ENCODE measurements at places on chromosomes 12 and 14.

- DNase-seq: no peak
Observed at GRCh38 chr14:58697930-58698642, 60.3 kb downstream of the DACT1 start.

DNA sequence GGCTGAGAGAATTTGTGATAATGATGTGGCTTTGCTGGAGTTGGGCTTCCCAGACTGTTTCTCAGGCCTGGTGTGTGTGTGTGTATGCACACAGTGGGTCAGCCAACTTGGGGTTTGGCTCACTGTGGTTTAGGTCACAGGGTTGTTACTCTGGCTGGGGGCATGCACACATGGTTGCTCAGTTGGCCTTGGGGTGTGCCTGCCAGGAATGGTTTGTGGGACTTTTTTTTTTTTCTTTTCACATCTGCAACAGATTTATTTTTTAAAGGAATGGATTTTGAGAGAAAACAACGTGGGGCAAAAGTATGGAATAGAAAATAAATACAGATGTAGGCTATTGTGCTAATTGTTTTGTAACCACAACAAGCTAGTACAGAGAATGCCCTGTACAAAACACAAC lies 25.0 kb upstream of the GTF2A1 start:
- peak; percentile 14 for DNase-seq

DNA sequence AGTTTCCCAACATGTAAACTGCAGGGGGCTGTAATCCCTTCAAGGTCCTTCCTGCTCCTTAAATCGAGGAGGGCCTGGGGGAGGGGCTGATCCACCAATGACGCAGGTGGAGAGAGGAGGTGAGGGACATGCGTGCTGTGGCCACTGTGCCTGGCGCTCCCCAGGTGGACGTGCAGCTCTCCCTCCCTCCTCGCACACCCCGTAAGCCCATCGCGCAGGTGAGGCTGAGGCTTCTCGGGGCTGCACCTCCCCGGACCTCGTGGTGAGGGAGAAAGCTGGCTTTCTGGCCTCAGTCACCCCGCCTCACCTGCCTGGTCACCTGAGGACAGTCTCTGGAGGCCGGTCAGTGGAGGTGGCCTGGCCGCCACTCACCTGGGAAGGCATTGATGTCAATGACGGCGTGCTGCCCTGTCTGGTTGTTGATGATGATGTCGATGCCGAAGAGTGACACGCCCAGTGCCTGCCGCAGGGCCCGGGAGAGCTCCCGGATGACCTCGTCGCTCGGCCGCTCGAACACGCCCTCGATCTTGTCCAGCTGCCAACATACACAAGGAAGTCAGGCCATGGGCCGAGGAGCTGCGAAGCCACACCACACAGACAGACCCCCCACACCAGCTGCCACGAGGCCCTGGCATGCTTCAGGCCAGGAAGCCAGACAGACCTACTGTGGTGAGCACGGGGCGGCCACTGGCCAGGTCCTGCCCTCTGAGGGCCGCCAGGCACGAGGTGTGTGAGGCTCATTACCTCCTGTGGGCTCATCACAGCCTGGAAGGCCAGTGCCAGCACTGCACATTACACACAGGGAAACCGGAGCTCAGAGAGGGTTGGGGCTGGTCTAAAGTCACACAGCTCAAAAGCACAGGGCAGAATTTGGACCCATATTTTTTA lies 23.3 kb downstream of the CHGA start:
- no peak for DNase-seq

DNA sequence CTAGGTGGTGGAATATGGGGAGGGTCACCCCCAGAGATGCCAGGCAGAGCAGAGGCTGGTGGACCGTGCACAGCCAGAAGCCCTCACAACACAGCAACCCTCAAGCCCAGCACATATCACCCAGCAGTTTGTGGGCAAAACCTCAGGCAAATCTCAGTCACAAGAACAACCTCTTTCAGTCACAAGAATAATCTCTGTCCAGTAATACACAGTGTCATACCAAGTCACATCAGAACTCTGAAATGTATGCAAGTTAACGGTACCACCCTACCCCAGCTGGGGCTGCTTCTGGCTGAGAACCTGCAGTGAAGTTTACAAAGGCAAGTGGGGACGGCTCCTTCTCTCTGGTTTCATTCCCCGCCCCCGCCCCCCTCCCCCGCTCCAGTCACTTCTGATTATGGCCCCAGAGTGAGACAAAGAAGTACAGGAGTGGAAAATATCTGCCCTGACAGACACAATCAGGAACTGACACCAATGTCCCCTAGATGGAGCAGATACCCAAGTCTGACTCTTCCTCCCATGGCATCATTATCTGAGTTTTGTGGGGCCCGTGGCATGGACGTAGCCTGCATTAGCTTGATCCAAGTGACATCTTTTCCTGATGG lies 480.9 kb upstream of the TMEM132C start:
- DNase-seq: no peak

- no peak for DNase-seq
Observed at GRCh38 chr12:26800858-26801257, 32.1 kb downstream of the ITPR2 start.

- no peak for DNase-seq
Observed at GRCh38 chr14:102601378-102601925, 9.0 kb downstream of the RCOR1 start.

DNA sequence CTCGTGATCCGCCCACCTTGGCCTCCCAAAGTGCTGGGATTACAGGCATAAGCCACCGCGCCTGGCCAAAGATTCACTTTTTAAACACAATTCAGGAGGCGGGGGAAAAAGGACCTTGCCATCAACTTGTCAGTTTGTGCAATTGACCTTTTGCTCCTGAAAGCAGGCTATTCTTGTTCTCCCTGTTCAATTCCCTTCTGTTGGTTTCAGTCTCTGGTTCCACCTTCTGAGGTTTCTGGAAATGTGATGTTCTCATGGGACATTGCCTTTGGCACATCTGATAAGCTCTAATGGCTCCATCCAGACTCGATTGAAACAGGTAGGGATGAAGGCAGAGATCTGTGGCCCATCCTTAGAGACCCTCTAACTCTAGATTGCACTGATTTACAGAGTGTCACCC lies 17.9 kb upstream of the CCDC85C start:
- no peak for DNase-seq

- no peak for DNase-seq
Observed at GRCh38 chr14:66662374-66662773, 154.4 kb downstream of the GPHN start.

DNA sequence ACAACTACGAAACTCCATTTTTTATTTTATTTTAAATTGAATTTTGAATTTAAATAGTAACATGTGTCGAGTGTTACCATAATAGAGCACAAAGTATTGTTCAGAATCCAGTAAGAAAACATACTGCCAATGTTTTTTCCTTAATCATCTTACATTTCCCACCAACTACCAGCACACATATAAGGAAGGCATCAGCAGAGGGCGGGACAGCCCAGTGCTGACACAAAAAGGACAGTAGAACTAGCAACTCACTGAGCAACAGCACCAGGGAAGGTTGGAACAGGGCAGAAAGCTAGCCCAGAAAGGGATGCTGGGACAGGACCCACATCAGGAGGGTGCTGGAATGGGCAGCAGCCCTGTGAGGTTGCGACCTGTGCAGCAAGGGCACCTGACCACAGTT lies 43.9 kb downstream of the DICER1 start:
- no peak for DNase-seq

DNA sequence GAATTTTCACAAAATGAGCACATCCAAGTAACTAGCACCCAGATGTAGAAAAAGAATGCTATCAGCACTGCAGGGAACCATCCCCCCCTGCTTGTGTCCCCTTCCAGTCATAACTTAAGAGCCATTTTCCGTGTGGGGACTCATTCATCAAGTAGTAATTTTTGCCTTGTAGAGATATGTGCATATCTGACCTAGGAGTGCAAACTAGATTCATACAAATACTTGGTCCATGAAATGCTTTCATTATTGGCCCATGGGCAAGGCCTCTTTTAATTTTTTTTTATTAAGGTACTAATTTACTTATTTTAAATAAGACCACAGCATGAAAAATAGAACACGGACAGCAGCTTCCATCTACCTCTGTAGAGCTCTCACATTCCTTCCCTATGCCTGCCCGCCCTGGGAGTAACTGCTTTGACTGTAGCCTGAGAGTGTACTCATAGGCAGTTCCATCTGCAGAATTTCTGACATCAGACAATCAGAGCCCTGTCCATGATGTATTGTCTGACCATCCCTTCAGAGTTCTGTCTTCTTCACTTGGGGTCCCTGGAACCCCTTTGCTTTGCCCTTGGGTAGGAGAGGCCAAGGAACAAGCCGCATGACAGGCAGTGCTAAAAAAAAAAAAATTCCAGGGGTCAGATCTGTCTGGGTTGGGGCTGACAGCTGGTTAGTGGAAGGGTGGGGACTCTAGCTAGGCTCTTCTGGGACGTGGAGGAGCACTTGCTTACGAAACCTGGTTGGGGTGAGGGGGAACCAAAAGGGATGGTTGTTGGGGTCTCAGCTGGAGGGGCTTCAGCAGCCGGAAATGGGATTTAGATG lies 131.7 kb downstream of the C12orf75 start:
- DNase-seq: no peak

DNA sequence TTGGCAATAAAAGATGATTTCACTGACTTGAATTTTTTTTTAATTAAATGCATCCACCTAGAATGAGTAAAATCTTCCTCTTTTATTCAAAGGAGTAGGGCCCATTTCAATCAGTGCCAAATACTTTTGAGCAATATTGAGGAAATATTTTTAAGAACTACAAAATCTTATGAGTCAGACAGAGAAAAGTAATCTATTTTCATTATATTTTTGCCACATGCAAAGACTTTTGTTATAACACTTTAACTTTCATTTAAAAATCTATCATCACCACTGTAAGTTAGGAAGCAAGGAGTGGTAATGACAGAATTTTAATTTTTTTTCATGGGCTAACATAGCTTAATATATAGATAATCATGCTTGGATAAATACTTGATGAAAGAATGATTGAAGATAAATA lies 345.2 kb upstream of the KITLG start:
- DNase-seq: no peak

DNA sequence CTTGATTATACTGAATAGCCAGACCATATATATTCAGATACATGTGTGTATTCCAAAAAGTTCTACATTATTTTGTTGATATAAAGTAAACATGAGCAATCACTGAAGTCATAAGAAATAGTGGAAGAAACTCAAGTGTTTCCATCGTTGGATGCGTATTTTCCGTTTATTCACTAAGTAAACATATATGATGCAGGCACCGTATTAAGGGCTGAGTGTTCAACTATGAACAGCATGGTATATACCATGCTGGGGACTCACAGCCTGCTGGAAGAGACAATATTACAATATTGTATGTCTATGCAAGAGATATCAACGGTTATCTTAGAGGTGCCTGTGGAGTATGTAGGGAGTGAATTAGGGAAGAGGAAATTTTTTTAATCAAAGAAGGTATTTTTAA lies 1.2 kb downstream of the PYROXD1 start:
- no peak for DNase-seq

DNA sequence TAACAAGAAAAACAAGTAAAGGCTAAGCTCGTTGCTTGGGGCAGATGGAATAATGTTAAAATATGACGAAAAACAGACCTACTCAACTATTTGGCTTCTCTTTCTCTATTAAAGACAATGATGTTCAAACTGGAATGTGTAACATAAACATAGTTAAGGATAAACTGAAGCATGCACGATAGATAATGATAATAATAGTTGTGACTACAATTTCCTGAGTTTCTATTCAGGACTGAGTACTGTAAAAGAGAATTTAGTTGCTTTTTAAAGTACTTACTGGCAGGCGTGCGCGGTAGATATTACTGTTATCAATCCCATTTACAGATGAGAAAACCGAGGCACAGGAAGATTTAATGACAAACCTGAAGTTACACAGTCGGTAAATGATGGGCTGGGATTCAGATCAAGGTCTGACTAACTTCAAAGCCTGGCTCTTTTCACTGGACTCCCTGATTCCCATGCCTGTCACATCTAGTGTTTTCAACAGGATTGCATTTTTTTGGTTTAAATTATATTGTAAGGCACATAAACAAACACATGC lies 103.0 kb downstream of the CRADD start:
- no peak for DNase-seq

GRCh38 chr14:70156592-70156991 lies 32.2 kb downstream of the SLC8A3 start:
- DNase-seq: no peak

GRCh38 chr14:101501858-101502615 lies 59.3 kb upstream of the DIO3 start:
- DNase-seq: no peak

- DNase-seq: no peak
Observed at GRCh38 chr12:62717643-62718042, 217.3 kb downstream of the PPM1H start.

DNA sequence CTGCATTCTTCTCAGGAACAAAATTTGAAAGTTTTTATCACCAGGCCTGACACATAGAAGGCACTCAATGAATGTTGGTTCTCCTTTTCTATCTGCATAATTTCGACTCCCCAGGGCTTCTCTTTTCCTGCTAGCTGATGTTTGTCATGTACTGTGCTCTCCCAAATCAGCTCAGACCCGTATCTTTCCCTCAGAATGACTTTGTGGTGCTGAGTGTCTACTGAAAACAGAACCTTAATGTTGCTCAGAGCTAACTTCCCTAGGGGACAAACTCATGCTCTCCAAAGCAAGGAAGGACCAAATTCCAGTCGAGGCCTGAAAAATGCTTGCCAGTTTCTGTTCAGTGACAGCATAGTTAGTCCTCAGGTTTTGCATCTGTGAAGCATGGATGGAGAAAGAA lies 1.9 kb downstream of the ARHGDIB start:
- DNase-seq: no peak

GRCh38 chr12:103114296-103115055 lies 157.0 kb downstream of the ASCL1 start:
- no peak for DNase-seq
